Upper lobe of right lung (tissue), 1 donor: ENCODE measurements at places on chromosomes 7 and 10. TPM values are rescaled to one million over a fixed set of nuclear protein-coding genes. Genes with fewer than 3 reads are reported as not detected.
A peak's percentile ranks its signal among the peaks of the same experiment; 100 is the strongest.

DNA sequence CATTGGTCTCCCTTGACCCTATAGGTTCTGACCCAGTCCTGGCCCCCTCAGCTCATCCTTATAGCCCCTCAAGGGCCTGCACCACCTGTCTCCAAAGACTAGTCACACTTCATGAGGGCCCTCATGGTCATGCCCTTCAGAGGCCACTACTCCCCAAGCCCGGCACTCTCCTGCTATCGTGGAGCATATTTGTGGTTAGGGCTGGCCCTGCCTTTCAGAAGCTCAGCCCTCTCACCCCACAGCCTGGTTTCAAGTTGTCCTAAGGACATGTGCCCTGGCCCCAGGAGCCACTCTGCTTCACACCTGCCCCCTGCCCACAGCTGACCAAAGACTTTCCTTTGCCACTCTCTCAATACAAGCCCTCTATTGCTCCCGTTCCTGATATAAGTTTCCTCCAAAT lies 60.3 kb upstream of the LBX1 start:
- no peak overlapping the region for H3K4me3 ChIP-seq
- H3K27me3 ChIP-seq, result peaks cover 93% of the 10 kb centered on the region
- H3K27ac ChIP-seq, result no peak overlapping the region

NKX1-2 gene
- total RNA-seq, result not detected

DNA sequence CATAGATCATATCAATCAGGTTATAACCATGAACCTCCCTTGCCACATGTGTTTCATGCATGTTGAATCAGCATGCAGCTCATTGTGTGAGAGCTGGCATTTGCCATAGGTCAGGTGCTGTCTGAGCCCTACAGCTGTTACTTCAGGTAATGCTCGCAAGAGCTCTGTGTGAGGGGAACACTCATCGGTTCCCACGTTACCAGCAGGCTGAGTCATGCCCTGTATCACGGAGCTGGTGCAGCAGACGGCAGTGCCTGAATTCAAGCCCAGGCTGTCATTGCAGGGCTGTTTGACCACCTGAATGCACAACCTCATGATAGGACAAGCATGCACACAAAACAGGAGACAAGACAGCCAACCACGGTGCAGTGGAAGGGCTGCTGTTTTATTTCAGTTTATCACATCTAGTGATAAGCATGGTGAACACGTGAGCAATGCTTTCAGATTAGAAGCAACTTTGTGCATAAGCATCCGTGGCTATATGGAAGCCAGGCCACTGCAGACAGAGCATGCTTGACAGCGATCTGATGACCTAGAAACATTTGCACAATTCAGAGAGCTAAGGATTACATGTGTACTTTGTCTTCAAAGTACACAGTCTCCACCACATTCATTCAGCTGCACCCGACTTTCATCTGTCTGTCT lies 56.4 kb upstream of the PFKP start:
- H3K4me3 ChIP-seq, result no peak overlapping the region
- no peaks in the 10 kb centered on the region for H3K36me3 ChIP-seq
- H3K27ac ChIP-seq, result no peak overlapping the region
- H3K4me1 ChIP-seq, result no peaks in the 10 kb centered on the region
- H3K27me3 ChIP-seq, result peaks cover 23% of the 10 kb centered on the region

DNA sequence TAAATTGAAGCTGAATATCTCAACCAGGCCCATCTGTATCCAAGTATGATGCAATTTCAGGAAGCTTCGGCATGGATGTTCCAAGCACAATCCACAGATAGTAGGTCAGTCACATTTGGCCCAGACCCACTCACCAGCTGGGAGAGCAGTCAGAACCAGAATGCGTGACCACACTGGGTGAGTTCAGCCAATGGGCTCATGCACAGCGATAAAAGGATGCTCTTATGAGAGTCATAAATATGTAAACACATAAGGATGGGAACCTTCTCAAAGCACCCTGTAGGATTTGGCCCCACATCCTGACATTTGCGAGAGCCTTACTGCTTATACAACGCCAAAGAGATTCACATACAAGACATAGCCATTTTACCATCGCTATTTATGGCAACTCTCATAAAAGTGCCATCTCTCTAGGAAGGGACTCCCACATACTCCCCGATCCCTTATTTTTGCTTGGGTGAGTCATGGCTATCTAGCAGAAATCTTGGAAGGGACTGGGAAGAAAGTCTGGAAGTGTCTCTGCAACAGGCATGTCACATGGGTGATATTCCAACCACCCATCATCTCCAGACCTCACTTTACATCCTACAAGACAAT lies 3.0 kb downstream of the AFAP1L2 start:
- H3K4me1 ChIP-seq, result peaks cover 25% of the 10 kb centered on the region
- no peak overlapping the region for H3K27ac ChIP-seq
- no peak for DNase-seq
- H3K27me3 ChIP-seq, result peaks cover 14% of the 10 kb centered on the region
- no peaks in the 10 kb centered on the region for H3K36me3 ChIP-seq

NOD1 gene
- total RNA-seq, result 43.5 TPM

SUN3 gene
- not detected for total RNA-seq

FAM20C gene
- total RNA-seq, result 58.8 TPM

LRIT1 gene
- not detected for total RNA-seq

DNA sequence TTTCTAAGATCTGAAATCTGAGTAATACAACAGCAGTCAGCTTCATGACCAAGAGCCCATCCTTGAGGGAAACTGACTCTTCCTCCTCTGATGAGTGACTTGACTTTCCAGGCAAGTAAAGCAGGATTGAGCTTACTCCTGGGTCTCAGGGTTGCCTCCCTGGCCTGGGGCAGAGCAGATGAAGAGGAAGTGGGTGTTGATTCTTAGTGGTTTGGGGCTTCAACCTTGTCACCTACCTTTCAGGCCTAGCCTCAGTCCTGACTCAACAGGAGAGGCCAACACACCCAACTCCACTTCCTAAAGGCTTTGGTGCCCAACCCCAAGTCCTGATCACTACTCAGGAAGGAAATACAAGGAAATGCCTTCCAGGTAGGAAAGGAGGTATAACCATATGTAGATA lies 54.1 kb downstream of the KCNMA1 start:
- H3K4me1 ChIP-seq, result no peaks in the 10 kb centered on the region
- no peak for DNase-seq
- H3K36me3 ChIP-seq, result no peaks in the 10 kb centered on the region
- no peak overlapping the region for H3K4me3 ChIP-seq
- H3K27ac ChIP-seq, result no peak overlapping the region

GRCh38 chr10:132270721-132271457 lies 36.9 kb downstream of the STK32C start:
- peaks cover 8% of the 10 kb centered on the region for H3K4me1 ChIP-seq
- no peak overlapping the region for H3K4me3 ChIP-seq
- H3K36me3 ChIP-seq, result no peaks in the 10 kb centered on the region

- no peak overlapping the region for H3K4me3 ChIP-seq
- DNase-seq, result no peak
- H3K36me3 ChIP-seq, result no peaks in the 10 kb centered on the region
- H3K27ac ChIP-seq, result peak overlapping the region; percentile 58
- H3K27me3 ChIP-seq, result no peaks in the 10 kb centered on the region
- H3K4me1 ChIP-seq, result peaks cover 47% of the 10 kb centered on the region
Observed at GRCh38 chr7:30904561-30904960, 7.1 kb upstream of the AQP1 start.

- no peak overlapping the region for H3K27ac ChIP-seq
- DNase-seq, result no peak
- H3K27me3 ChIP-seq, result no peaks in the 10 kb centered on the region
- H3K4me1 ChIP-seq, result no peaks in the 10 kb centered on the region
- H3K36me3 ChIP-seq, result no peaks in the 10 kb centered on the region
- H3K4me3 ChIP-seq, result no peak overlapping the region
Observed at GRCh38 chr10:33684211-33684611, 349.7 kb upstream of the NRP1 start.

DNA sequence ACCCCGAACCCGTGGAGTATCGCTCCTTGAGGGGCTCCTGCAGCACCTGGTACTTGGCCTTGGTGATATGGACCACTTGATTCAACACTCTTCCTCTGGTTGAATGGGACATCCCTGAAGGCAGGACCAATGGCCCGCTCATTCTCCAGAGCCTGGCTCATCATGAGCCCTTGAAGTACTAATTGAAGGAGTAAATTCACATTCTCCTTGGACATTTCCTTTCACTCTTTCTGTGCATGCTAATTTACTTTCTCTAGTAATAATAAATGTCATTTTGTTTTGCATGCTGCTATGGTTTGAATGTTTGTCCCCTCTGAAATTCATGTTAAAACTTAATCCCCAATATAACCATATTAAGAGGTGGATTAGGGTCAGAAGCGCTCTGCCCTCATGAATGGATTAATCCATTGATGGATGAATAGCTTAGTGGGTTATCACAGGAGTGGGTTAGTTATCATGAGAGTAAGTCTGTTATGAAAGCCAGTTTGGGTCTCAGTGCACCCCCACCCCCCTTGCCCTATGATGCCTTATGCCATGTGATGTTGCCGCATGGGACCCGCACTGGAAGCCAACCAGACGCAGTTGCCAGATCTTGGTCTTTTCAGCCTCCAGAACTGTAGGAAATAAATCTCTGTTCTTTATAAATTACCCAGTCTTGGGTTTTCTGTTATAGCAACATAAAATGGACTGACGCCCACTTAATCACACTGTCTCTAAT lies 23.8 kb downstream of the FGFBP3 start:
- no peaks in the 10 kb centered on the region for H3K27me3 ChIP-seq
- no peak overlapping the region for H3K4me3 ChIP-seq
- no peaks in the 10 kb centered on the region for H3K36me3 ChIP-seq
- DNase-seq, result no peak

PDE6C gene
- total RNA-seq, result not detected

DNA sequence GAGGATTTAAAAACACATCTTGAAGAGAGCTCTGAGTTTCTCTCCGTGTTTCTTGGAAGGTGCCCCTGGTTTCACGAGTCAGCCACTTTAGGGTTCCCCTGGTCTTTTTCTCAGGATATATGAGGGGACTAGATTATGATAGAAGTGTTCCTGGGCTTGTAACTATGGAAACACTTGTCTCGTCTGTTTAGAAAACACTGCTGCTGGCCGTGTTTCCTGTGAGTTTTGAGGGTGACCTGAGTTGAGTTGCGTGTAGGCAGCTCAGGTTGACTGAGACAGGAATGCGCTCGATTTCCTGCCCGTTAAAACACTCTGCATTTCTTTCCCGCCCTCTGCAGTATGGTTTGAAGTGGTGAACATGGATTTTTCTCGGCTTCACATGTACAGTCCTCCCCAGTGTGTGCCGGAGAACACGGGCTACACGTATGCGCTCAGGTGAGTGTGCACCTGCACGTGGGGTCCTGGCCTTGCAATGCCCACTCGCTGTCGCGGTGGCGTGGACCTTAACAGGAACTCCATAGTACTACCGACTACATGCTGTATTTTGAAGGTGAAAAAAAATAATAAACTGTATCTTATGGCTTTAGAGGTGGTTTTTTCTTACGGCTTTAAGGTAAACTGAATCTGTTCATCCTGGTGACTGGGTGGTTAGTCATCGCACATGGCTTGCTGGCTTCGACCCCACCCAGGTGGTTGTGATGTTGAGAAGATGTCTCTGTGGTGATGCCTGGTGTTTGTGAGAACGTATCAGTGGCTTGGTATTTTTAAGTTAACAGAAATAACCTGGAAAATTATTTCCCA lies at the start of gene SUN1:
SUN1 (plus strand) TSS at position 310 of the 801 bp plus-strand sequence; CDS start at position 359, 49 bp downstream.
- no peak for DNase-seq
- peak within 1 kb of the TSS; percentile 88 for H3K27ac ChIP-seq
- H3K4me3 ChIP-seq, result peak within 1 kb of the TSS; percentile 12
- peaks cover 46% of the 10 kb centered on the region for H3K4me1 ChIP-seq
- no peaks in the 10 kb centered on the region for H3K27me3 ChIP-seq

- H3K4me3 ChIP-seq, result no peak overlapping the region
- H3K36me3 ChIP-seq, result no peaks in the 10 kb centered on the region
- H3K27ac ChIP-seq, result no peak overlapping the region
- no peaks in the 10 kb centered on the region for H3K4me1 ChIP-seq
- DNase-seq, result no peak
- H3K27me3 ChIP-seq, result peaks cover 6% of the 10 kb centered on the region
Observed at GRCh38 chr10:113259576-113260226, 293.2 kb upstream of the HABP2 start.

DNA sequence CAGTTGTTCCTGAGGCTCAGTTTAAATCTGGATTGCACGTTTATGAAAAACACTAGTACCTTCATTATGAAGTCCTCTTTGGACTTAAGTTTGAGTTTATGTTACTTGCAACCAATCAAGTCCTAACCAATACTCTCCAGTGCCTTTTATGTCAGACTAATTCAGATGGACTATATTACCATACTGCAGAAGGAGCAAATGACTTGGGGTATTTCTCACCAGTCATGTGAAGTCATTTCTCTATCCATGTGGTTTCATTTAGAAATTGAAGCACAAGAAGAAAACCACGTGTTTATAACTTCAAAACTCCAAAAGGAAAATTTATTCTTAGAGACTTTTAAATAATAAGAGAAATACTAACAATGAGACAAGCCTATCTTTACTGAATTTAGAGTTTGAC lies 201.6 kb downstream of the MBL2 start:
- H3K4me1 ChIP-seq, result no peaks in the 10 kb centered on the region
- DNase-seq, result no peak
- H3K27me3 ChIP-seq, result no peaks in the 10 kb centered on the region
- no peak overlapping the region for H3K27ac ChIP-seq

MMP21 gene
- not detected for total RNA-seq

ZCCHC24 gene
- 32.4 TPM for total RNA-seq

DNA sequence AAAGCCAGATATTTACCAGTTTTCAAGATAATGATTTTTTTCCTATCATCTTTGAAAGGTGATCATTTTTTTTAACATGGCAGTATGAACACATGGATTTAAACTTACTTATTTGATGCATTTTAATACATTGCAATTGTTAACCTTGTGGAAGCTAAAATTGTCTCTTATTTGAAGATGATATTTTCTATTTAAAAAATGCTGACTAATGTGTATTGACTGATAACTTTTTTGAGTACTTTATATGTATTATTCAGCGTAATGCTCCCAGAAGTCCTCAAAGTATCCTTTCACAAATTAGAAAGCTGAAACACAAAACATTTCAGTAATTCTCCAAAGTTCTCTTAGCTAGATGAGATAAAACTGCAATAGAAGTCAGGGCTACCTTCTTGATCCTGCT lies 677.3 kb downstream of the NRG3 start:
- H3K4me3 ChIP-seq, result no peak overlapping the region
- no peaks in the 10 kb centered on the region for H3K36me3 ChIP-seq
- H3K27ac ChIP-seq, result no peak overlapping the region
- no peaks in the 10 kb centered on the region for H3K27me3 ChIP-seq
- H3K4me1 ChIP-seq, result no peaks in the 10 kb centered on the region

VWC2 gene
- 0.23 TPM for total RNA-seq
